ENCODE measurements at places on chromosomes 4 and X.

GRCh38 chr4:8905773-8906667, 34.4 kb upstream of the HMX1 start:
- no peak for DNase-seq

GRCh38 chr4:6732441-6733357, 16.7 kb downstream of the BLOC1S4 start:
- no peak for DNase-seq

DNA sequence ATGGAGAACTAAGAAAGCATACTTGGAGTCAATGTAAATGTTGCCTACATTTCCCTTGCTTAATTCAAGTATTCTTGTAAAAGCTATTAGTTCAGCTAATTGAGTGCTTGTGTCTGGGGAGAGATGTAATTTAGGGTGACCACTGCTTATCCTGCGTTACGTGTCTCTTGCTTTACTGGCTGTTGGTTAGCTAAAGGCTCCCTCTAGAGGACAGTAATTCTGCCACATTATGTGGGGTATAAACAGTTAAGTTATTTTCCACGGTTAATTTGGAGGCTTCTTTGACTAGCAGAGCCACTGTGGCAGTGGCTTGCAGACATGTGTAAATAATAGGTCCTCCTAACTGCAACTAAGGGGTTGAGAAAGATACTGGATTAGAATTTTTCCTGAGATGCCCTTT, 25.3 kb upstream of the NAF1 start:
- no peak for DNase-seq

DNA sequence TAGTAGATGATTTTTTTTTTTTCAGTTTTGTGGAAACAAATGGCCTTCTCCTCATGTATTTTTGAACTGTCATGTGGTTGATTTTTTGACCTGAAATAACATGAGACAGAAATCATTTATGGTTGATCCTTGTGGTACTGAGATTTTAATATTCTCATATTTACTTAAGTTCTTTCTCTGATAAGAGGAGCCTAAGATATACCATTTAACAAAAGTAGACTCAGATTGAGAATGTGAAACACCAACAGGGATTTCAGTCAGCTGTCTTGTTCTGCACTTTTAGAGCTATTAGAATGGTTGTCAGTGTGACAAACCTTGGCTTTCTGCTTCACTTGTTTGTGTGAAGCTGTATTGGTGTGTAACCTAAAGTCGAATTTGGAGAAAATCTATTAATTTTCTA, 575.7 kb downstream of the SPOCK3 start:
- no peak for DNase-seq

GRCh38 chrX:6821730-6822129, 286.8 kb upstream of the VCX3A start:
- no peak for DNase-seq

DNA sequence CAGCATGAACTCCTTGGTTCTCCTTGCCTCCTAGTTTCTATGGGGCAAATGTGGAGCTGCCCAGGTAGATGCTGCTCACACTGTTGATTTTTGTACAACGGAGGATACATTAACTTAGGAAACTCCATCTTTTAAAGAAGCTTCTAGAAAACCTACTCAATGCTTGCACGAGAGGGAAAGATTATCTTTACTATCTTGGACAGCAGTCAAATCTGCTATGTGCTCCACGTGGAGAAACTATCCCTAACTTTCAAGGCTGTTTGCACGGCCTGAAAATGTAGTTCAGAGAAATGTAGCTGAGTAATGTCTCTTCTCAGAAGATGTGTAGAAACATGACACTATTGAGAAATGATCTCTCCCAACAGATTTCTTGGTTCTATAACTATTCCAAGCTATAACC, 1530.9 kb upstream of the PABPC4L start:
- DNase-seq = no peak

- DNase-seq = no peak
Measured at GRCh38 chr4:99855678-99856077, 38.5 kb downstream of the LAMTOR3 start.

DNA sequence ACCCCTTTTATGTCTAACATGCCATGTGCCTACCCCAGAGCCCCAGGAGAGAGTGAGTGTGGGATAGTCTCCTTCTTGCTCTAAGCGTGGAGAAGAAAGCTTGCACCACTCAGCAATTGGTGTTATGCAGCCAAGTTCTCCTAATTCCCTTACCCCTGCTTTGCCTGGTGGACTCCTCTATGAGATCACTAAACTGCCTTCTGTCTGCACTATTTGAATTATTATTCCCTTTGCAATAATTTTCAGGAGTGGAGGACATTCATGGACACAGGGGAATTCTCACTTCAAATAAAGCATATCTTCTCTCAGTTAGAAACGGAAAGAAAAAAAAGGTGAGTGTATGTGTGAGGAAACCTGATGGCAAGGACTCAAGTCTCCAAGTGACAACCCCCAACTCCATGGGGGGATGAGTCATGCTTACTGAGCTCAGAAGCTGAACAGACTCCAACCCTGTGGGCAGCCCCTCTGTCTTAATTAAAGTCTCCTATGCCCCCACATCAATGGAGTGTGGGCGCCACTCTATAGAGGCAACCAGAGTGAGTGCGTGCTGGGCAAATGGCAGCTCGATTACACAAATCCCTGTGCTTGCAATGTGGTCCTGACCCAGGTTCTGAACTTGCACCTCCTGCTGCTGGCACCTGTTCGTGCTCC, 381.9 kb downstream of the RAB28 start:
- DNase-seq = no peak

DNA sequence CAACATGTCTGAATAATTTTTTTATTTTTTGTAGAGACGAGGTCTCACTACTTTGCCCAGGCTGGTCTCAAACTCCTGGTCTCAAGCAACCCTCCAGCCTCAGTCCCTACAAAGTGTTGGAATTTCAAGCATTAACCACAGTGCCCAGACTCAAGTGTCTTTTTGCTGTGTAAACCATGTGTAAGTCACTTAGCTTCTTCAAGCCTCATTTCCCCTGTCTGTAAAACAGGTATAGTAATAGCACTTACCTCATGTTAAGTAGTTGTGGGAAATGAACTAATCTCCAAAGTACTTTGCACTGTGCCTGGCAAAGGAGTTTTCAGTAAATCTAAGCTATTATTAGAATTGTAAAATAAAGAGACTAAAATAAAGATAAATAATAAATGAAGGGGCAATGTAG, 35.7 kb downstream of the STBD1 start:
- no peak for DNase-seq

- no peak for DNase-seq
Measured at GRCh38 chrX:147170993-147171392, 356.4 kb upstream of the CXorf51A start.

DNA sequence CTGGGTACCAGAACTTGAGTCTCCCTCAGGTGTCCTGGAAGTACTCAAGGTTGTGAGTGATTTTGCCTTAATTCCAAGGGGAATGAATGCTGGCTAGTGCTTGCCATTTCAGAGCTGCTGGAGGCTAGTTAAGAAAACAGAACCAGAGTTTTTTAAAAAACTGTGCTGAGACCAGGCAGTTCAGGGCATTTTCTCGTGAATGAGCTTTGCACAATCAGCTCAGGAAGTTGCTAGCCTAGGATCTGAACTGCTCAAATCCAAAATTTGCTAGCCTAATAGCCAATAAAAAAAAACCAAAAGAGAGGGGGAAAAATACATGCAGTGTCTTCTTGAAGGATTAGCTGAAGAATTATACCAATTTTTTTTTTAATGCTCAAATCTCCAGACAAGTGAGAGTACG, 292.7 kb downstream of the FBXW7 start:
- DNase-seq = no peak

- DNase-seq = no peak
Measured at GRCh38 chrX:110745288-110745687, 50.3 kb downstream of the CHRDL1 start.

DNA sequence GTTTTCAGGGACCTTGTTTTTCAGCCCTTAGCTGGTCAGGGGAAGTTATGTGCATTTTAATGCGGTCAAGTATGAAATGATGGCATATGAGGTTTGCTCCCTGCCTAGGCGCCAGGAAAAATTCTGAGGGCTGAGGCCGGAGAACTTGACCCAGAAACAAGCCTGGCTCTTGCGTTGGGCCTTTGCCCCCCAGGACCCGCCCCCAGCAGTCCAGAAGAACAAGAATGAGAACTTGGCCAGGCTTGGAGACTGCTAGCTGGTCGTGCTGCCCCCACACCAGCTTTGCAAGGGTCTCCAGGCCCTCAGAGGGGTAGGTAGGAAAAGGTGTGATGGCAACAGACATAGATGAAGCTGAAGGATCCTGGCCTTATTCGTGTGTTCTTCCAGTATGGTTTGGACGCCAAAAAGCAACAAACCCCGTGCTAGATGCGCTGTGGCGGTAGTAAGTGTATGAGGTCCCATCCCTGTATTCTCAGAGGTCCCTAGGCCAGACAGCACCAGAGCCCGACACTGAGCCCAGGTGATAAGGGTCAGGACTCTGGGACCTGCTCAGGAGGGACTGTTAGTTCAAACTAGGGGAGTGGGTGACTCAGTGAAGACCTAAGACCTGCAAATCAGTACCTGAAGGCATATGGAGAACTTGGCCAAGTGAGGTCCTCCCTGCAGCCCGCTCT, 10.5 kb downstream of the NKX3-2 start:
- DNase-seq = no peak

DNA sequence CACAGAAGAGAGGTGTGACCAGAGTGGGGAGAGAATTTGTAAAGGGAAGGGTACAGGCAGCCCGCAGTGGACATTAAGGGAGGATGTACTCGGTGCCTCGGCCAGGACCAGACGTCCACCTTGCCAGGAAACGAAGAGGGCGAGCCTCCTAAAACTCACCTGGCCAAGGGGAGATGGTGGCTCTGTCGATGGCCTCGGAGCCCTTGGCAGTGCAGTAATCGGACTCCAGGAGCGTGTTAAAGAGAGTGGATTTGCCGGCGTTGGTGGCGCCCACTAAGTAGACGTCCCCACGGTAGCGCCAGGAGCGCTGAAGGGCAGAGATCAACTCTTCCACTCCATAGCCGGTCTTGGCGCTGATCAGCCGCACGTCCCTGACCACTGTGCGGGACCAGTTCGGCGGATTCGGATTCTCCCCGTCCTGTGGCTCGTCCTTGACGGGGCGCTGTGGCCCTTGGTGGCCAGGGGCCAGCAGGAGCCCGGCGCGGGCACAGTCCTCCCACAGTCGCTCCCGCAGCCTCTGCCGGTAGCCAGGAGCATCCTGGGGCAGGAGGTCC, 1.0 kb downstream of the NOA1 start:
- no peak for DNase-seq

DNA sequence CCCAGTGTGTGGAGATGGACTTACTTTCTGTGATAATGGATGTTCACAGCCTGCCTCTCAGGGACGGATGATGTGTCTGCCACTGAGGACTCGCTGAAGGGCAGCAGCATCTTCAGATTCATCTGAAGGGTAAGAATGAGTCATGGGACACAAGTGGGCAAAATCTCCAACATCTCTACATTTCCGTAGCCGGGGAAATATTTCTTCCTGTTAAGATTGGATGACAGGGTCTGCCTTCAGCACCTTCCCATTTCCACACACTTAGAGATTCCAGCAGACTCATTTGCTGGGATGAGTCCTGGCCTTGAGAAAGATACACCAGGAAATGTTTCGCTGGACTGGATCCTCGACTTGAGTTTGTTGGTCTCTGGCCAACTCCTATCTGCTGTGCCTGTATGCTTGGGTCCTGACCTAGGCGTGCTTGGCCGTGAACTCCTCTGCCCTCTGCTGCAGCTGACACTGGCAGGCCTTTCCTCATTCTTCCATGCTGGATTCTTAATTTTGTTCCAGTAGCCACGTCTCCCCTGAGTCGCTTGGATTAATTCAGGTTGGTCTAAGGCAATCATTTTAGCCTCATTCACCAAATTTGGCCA, 46.5 kb upstream of the SOD3 start:
- DNase-seq = no peak

DNA sequence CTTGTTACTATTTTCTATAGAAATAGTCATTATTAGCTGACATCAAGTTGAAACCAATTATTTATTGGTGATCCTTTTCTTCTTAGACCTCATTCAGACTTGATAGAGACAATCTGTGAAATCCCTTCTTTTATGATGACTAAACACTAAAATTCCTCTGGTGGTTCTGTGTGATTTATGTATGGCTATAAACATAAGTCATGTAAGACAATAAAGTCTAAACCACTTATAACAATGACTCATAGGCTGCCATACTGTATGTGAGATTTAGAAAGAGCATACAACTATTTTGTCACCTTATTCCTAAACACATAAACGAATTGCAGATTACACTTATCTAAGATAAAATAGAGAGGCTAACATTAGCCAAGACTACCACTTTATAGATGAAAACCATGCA, 101.1 kb upstream of the PRR32 start:
- no peak for DNase-seq

GRCh38 chr4:177367336-177367735, 57.7 kb downstream of the NEIL3 start:
- DNase-seq = no peak

DNA sequence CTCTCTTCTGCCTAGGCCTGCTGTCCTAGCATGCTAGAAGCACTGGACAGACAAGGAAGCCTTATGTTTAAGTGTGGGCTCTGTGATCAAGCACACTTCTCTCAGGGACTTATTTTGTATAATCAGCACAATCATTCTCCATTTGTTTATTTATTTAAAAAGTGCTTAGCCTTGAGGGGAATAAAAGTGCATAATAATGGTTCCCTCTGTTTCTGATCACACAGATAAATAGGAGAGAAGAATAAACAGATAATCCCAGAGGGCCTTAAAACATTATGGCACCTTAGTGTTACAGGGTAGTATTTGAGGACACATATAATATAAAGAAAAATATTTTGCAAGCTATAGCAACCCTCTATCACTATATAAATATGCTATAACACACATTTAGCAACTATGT, 146.5 kb downstream of the UNC5C start:
- DNase-seq = no peak

- DNase-seq = no peak
Measured at GRCh38 chrX:46179748-46180147, 365.5 kb downstream of the ZNF674 start.

- DNase-seq = peak; percentile 70
Measured at GRCh38 chrX:150219374-150220185, 143.5 kb upstream of the MAMLD1 start.

- DNase-seq = no peak
Measured at GRCh38 chrX:132171881-132172280, 44.1 kb upstream of the FRMD7 start.

GRCh38 chr4:78644744-78645330, 93.3 kb downstream of the ANXA3 start:
- DNase-seq = peak; percentile 27

GRCh38 chr4:38523524-38524448, 140.2 kb upstream of the KLF3 start:
- no peak for DNase-seq

DNA sequence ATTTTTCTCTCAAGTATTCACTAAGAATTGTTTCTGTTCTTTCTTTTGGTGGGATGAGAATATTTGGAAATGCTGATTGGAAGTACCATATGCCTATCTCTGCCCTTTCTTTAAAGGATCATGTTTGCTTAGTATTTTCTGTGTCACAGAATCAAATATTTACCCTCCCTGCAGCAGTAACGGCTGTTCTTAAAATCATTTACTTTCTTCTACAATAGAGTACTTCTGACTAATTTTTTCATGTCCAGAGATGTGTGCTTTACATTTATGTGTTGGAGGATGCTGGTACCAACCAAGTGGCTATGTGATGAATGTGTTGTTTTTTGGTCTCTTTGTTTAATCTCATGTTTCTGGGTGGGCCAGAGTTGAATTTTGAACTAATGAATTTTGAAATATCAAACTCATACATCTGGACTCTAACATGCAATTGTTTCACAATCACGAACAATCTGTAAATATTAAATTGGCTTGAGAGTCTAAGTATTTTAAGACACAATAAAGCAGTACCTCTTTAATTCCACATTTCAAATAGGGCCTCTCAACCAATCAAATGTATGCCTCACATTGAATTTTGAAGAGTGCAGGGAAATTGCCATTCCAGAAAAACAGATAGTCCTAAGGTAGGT, 59.4 kb upstream of the ARSJ start:
- DNase-seq = no peak

- no peak for DNase-seq
Measured at GRCh38 chr4:16794816-16795445, 103.5 kb downstream of the LDB2 start.
